ENCODE measurements at places on chromosomes 11 and 22.

GRCh38 chr11:69293819-69294505 is at the start of gene MYEOV:
Gene MYEOV, plus strand, starts transcription at chr11:69294155. Its CDS starts 1,200 bp downstream, at chr11:69295355.
- peak; percentile 37 for DNase-seq

GRCh38 chr11:71461696-71462095 is 8.7 kb downstream of the NADSYN1 start:
- no peak for DNase-seq

GRCh38 chr22:49964136-49965090 is 3.8 kb downstream of the PIM3 start:
- DNase-seq, result no peak

- no peak for DNase-seq
These were observed 16.2 kb downstream of the SLC37A2 start for GRCh38 chr11:125079151-125079877.

DNA sequence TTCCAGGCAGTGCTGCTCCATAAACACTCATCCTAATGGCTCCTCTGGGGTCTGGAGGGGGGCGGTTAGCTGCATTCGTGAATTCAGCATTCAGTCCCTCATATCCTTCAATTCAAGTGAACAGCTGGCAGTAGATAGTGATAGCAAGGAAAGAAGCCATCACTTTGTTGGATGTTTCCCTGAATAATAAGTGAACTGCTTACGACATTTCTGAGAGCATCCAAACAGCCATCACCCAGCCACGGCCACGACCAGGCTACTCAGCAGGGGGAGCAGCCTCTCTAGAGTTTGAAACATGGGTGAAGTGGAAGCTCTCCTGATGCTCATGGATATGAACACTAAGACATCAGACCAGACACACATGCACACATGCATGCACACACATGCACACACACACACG is 163.6 kb downstream of the NTM start:
- no peak for DNase-seq

- no peak for DNase-seq
These were observed 1143.8 kb upstream of the TENM4 start for GRCh38 chr11:80584661-80585060.

GRCh38 chr11:58772329-58773285 is 40.9 kb upstream of the GLYAT start:
- no peak for DNase-seq

DNA sequence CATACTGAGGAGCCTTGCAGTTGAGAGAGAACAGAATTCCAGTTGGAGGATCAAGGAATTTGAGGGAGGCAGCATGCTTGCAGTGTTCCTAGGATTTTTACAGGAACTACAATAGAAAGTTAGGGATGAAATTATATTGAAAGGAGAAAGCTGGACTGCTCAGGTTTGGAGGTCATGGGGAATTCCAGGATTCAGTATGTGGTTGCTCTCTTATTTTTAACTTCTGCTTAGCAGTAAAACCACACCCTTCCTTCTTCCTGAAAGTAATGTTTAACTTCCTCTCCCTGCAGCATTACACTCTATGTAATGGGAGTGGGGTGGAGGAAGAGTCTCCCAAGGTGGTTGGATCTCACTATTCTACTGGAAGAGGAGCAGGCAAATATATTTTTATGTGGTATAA is 31.3 kb downstream of the CTNND1 start:
- DNase-seq, result no peak

DNA sequence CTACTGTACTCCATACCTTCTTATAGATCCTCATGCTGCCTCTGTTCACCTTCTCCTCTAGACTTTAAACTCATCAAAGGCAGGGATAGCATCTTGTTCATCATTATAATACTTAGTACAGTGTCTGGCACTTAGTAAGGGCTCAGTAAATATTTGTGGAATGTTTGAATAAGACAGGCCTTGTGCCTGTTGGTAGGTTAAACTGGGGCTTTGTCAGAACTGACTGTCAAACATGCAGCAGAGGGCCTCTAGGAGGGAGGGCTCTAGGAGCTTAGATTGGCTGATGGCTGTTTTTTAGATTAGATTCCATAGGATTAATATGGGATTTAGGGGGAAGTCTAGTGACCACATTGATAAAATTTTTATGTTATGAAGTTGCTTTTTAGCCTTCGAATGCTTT is 70.8 kb downstream of the RNF169 start:
- no peak for DNase-seq

DNA sequence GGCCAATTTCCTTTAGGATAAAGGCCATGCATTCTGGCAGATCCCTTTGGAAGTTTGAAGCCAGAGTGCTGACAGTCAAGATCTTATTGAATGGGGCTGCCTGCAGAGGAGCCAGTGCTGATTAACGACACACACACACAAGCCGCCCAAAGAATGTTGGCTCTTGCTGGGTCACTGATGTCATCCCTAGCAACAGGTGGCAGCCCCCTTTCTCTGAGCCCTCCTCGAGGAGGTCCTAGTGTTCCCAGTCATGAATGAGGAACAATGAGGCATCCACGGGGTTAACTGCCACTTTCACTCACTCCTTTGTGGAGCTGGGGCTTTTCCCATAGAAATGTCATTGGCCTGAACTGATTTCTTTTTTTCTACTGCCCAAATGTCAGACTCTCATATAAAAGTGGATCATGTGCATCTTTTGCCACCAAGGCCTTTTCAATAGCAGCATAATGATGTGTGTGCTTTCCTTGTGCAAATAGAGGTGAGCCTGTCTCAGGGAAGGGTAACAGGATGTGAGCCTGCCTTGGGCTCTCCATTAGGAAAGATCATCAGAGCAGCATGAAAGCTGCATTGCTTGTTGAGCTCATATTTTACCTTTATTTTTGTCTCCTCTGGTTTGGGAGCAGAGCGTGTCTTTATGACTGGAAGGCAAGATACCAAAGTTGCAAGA is 301.8 kb upstream of the MTNR1B start:
- no peak for DNase-seq

DNA sequence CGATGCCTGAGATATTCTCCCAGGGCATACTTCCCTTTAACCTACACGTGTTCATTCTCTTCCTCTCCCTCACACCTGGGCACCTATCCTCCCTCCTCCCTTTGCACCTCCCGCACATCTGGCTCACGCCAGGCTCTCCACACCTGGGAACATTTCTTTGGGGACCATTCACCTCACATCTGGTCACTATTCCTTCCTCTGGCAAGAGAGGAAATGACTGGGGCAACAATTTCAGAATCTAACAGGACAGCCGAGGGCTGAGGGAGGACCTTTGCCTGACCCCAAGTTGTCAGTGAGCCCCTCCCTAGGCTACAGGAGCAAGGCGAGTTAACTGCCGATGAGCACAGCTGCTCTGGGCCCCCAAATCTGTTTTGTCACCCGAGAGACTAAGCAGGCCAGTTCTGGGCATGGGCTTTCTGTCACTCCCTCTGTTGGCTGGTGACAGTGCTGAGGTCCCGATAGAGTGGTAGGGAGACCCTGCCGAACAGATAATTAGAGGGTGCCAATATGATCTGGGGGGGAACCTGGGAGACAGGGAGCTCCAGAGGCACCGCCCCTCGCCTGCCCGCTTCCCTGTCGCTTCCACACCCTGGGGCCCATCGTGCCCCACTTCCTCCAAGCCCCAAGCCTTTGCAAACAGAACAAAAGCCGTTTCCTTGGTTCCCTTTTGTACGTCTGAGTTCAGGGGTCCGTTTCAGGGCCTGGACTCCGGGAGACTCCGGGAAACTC is 45.6 kb downstream of the EIF3F start:
- DNase-seq, result no peak

DNA sequence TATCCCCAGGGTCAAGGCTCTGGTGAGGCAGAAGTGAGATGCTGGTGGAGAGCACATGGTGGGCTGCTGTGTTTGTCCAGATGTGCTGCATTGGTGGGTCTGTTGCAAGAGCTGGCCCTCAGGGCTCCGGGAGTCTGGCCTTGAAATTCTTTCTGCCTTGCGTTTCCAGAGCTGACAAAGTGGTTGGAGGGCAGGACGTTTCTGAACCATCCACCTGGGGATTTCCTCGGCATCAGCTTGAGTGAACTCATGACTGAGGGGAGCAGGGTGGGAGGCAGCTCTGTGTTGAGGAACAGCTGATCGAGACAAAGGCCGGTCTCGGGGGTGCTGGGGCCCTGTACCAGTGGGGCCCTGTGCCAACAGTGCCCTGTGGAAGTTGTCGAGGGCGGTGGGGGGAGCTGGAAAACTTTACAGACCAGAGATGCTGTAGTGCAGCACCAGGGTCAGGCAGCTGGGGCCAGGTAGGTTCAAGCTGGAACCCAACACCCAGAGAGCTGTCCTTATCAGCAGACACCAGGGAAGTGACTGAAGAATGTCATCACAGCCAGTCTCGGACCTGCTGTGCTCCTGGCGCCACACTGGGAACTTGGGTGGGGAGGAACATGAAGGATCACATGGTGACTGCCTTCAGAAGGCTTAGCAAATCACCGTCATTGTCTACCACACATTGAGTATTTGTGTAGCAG is 4.9 kb downstream of the TSKU start:
- DNase-seq, result no peak

DNA sequence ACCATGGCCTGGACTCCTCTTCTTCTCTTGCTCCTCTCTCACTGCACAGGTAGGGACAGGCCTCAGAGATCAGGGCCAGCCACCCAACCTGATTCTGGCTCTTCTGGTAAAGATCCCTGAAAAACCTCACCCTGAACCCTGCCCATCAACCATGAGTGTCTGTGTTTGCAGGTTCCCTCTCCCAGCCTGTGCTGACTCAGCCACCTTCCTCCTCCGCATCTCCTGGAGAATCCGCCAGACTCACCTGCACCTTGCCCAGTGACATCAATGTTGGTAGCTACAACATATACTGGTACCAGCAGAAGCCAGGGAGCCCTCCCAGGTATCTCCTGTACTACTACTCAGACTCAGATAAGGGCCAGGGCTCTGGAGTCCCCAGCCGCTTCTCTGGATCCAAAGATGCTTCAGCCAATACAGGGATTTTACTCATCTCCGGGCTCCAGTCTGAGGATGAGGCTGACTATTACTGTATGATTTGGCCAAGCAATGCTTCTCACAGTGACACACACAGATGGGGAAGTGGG is 80.9 kb downstream of the ZNF280B start:
- no peak for DNase-seq

DNA sequence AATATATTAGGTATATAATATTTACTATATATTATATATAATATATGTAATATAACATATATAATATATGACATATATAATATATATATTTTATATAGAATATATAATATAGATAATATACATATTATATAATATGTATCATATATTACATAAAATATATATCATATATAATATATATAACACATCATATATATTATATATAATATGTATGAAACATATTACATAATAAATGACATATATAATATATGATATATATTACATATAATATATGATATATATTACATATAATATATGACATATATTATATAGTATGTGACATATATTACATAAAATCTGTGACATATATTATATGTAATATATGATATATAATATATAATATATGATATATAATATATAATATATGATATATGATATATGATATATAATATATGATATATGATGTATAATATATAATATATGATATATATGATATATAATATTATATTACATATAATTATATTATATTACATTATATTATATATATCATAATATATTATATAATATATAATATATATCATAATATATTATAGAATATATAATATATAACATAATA is 119.5 kb upstream of the RIMBP3 start:
- DNase-seq, result no peak

- DNase-seq, result no peak
These were observed 70.6 kb upstream of the SPON1 start for GRCh38 chr11:13891911-13892310.

GRCh38 chr11:66067640-66068039 is 2.4 kb upstream of the PACS1 start:
- no peak for DNase-seq

- no peak for DNase-seq
These were observed 16.6 kb downstream of the SCUBE1 start for GRCh38 chr22:43326331-43327156.

- no peak for DNase-seq
These were observed 101.6 kb upstream of the USP47 start for GRCh38 chr11:11740073-11740702.

GRCh38 chr11:26014456-26015115 is 317.3 kb upstream of the ANO3 start:
- DNase-seq, result no peak

GRCh38 chr22:37267135-37267587 is 15.1 kb upstream of the CYTH4 start:
- DNase-seq, result peak; percentile 74

DNA sequence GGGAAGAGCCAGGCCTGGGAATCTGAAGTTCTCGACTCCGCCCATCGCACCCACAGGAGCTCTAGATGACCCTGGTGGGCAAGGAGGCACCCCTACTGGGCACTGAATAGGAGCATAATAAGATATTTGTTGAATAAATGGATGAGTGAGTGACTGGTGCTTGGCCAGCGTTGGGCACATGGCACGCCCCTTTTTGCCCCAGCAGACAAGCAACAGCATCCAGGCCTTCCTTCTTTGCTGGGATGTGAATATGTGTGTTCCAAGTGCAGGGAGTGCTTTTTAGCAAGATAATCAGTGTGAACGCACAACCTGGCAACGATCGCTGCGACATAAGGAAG is 443 bp upstream of the CELF1 start:
- no peak for DNase-seq

Data from stimulated activated CD4-positive, alpha-beta T cell treated with anti-CD3 and anti-CD28 coated beads, Interleukin-12 subunit alpha, Interleukin-12 subunit beta, amount 100 ng/mL, for 48 hours (primary cell).